ENCODE measurements at places on chromosomes 6 and 20.

DNA sequence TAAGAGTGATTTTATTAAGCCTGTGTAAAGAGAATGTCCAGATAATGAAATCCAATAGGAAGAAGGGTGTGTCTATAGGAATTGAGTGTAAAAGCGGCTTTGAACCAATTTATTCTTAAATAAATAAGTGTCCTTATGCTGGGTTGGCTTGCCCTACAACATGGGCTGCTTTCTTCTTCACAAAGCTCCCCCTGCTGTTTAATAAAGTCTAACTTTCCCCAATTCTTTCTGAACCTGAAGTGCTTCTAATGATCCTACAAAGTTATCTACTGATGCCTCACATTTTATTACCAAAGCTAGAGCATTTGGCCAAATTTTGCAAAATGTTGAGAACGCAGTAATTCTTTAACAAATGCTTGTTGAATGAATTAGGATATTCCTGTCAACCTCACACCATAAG lies 36.3 kb upstream of the SIRT5 start:
- peak; percentile 84 for DNase-seq

DNA sequence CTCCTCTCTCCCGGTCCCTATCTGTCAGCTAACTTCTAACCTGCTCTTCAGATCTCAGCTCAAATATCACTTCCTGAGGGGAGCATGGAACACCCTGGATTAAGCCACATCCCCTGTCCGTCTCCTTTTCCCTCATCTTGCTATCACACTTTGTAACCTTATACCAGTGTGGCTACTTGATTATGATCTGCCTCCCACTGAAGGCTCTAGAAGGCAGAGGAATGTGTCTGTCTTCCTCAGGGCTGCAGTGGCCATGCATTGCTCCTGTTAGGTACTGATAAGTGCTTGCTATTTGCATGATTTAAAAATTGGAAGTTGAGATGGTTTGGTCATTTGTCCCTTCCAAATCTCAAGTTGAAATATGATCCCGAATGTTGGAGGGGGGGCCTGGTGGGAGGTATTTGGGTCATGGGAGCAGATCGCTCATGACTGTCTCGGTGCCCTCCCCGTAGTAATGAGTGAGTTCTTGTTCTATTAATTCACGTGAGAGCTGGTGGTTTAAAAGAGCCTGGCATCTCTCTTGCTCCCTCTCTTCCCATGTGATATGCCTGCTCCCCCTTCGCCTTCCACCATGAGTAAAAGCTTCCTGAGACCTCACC lies 71.4 kb downstream of the PLCB4 start:
- no peak for DNase-seq

- DNase-seq = peak; percentile 79
Measured at GRCh38 chr6:72219536-72219935, 333.2 kb downstream of the RIMS1 start.

GRCh38 chr6:75850026-75850833 lies 101.2 kb downstream of the MYO6 start:
- DNase-seq = no peak

DNA sequence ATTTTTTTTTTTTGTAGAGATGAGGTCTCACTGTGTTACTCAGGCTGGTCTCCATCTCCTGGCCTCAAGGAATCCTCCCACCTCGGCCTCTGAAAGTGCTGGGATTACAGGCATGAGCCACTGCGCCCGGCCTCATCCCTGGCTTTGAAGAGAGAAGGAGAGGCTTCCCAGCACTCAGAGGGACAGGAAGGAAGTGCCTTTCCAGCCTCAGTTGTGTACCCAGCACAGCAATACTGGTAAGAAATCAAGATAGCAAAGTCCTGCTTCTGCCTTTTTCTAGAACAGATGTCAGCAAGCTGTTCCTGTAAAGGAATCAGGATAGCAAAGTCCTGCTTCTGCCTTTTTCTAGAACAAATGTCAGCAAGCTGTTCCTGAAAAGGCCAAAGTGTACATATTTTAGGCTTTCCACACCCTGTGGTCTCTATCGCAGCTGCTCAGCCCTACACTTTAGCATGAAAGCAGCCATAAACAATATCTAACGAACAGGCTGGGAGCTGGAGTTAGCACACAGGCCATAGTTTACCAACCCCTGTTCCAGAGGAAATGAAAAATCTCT lies 6.3 kb upstream of the PLTP start:
- DNase-seq = peak; percentile 28

- DNase-seq = no peak
Measured at GRCh38 chr6:167866642-167867041, 39.9 kb downstream of the AFDN start.

GRCh38 chr6:170177772-170178560 lies 112.9 kb downstream of the DLL1 start:
- no peak for DNase-seq

- DNase-seq = peak; percentile 70
Measured at GRCh38 chr6:109187399-109188114, 92.2 kb downstream of the CEP57L1 start.

- DNase-seq = no peak
Measured at GRCh38 chr6:163165922-163166321, 248.6 kb upstream of the QKI start.

GRCh38 chr6:33589731-33590530 lies 9.9 kb upstream of the BAK1 start:
- DNase-seq = peak; percentile 74

DNA sequence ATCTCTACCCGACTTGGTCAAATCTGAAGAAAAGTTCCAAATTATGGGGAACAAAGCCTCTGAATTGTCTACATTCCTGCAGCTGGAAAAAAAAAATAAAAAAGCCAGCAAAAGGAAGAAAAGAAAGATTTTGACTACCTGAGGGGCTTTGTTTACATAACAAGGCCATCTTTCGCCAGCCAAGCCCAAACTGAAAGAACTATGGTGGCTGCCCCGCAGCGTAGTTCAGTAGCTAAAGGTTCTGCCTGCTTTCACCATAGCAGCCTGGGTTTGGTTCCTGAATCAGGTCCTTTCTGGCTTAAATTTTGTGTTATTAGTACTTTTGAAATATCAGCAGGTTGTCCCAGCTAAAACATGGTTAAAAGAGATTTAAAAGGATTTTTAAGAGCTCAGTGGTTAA lies 35.4 kb downstream of the ZNF133 start:
- no peak for DNase-seq
